ENCODE measurements at places on chromosomes 7 and 10. TPM values are rescaled to one million over a fixed set of nuclear protein-coding genes. Genes with fewer than 3 reads are reported as not detected.
A peak's percentile ranks its signal among the peaks of the same experiment; 100 is the strongest.

- no peak for DNase-seq
- no peaks in the 10 kb centered on the region for H3K4me1 ChIP-seq
- no peaks in the 10 kb centered on the region for H3K27me3 ChIP-seq
These were observed 90.6 kb downstream of the CYP51A1 start for GRCh38 chr7:92043637-92044036.

The ZDHHC4 gene
- total RNA-seq: 40.1 TPM

DNA sequence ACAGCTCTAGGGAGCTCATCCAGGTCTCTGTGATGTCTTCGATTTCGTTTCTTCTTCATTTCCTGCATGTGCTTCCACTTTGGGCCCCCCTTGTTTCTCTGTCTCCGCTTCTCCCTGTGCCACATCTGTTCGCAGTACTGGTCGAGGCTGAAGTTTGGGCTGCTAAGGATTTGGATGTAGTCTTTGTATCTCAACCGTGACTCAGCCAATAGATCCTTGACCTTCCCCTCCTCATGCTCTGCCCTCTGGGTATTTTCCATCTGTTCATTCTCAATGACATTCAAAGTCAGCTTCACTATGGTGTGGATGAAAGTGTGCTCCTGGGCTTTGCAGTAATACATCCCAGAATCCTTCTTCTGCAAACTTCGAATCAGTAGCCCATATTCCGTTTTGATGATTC lies 187.4 kb downstream of the SEMA3D start:
- no peaks in the 10 kb centered on the region for H3K36me3 ChIP-seq
- no peaks in the 10 kb centered on the region for H3K27me3 ChIP-seq
- H3K4me3 ChIP-seq: no peak overlapping the region

The TMEM196 gene
- not detected for total RNA-seq

DNA sequence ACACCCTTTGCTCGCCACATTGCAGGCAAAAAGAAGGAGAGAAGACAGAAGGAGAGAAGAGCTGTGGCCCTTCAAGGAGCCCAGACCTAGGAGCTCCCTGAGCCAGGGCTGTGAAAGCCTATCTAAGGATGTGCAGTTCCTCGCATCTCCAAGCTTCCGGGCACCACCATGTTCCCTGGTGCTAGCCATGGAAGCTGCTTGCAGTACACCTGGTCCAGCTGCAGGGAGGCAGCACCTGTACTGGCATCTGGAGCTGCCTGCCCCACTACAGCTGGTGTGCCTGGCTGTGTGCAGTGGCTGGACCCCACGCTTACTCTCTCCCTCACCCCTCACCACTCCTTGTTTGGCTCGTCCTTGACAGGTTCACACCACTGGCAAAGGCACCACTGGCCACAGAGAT lies 1111.8 kb upstream of the POT1 start:
- H3K4me1 ChIP-seq: no peaks in the 10 kb centered on the region
- no peaks in the 10 kb centered on the region for H3K36me3 ChIP-seq
- H3K27me3 ChIP-seq: no peaks in the 10 kb centered on the region
- no peak overlapping the region for H3K27ac ChIP-seq
- DNase-seq: no peak
- no peak overlapping the region for H3K4me3 ChIP-seq

DNA sequence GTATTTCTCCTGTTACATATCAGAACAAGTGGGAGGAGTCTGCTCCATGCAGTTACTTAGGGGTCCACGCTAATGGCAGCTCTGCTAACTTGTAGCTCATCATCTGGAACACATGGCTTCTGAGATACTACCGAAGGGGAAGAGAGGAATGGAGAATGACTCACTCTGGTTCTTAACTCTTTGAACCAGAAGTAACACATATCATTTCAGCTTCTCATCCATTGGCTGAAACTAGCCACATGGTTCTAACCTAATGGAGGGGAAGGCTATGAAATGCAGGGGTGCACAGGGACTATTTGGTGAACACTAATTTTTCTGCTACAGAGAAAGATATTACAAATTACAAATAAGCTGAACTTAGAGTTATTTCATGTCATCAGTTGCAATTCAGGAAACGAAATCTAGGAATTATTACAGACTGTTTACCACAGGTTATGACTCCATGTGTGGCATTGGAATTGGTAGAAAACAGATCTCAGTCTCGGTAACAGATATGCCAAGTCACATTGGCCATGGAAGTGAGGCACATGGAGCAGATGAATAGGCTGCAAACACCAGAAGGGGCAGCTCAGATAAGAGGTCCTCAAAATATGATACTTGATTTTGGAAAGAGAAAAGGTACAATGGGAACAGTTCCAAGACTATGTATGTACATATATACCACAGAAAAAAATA lies 9.4 kb upstream of the KAT6B start:
- no peaks in the 10 kb centered on the region for H3K27me3 ChIP-seq
- DNase-seq: no peak
- no peaks in the 10 kb centered on the region for H3K36me3 ChIP-seq
- no peaks in the 10 kb centered on the region for H3K4me1 ChIP-seq

GRCh38 chr10:62327885-62328284 lies 46.3 kb upstream of the ZNF365 start:
- H3K27ac ChIP-seq: no peak overlapping the region
- H3K4me1 ChIP-seq: no peaks in the 10 kb centered on the region
- DNase-seq: no peak
- H3K27me3 ChIP-seq: no peaks in the 10 kb centered on the region
- H3K4me3 ChIP-seq: no peak overlapping the region
- H3K36me3 ChIP-seq: no peaks in the 10 kb centered on the region

- no peaks in the 10 kb centered on the region for H3K27me3 ChIP-seq
- H3K4me3 ChIP-seq: no peak overlapping the region
- no peaks in the 10 kb centered on the region for H3K4me1 ChIP-seq
These were observed 90.1 kb upstream of the CYP26C1 start for GRCh38 chr10:92970301-92971070.

DNA sequence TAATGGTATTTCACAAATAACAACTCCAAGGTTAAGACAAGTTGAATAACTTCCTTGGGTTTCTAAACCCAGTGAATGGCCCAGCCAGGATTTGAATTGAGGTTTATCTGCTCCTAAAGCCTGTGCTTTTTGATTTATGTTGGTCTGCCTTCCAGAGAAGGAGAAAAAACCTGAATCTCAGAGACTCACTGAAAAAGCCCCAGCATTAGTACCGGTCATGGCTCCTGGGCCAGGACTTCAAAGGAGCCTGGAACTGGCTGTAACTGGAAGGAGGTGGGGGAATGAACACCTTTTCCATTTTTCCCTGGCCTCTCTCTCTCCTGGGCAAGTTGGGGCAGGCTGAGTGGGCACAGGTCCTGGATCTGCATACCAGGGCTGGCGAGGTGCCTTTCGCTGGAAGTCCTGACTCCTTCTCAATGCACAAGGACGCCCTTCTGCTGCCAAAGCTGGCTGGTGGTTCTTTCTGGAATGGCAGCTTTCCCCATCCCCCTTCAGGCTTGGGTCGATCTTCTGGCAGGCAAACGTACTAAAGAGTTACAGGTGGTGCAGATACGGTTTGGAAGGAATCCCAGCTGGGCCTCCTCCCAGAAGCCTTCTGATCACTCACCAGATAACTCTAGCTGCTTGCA lies 268.2 kb downstream of the PTEN start:
- H3K4me1 ChIP-seq: no peaks in the 10 kb centered on the region
- no peak for DNase-seq
- H3K4me3 ChIP-seq: no peak overlapping the region

GRCh38 chr10:97399843-97400545 lies 1.1 kb downstream of the RRP12 start:
- H3K4me1 ChIP-seq: peaks cover 6% of the 10 kb centered on the region
- H3K36me3 ChIP-seq: no peaks in the 10 kb centered on the region
- peak; percentile 71 for DNase-seq
- H3K27me3 ChIP-seq: no peaks in the 10 kb centered on the region
- peak overlapping the region; percentile 84 for H3K4me3 ChIP-seq

DNA sequence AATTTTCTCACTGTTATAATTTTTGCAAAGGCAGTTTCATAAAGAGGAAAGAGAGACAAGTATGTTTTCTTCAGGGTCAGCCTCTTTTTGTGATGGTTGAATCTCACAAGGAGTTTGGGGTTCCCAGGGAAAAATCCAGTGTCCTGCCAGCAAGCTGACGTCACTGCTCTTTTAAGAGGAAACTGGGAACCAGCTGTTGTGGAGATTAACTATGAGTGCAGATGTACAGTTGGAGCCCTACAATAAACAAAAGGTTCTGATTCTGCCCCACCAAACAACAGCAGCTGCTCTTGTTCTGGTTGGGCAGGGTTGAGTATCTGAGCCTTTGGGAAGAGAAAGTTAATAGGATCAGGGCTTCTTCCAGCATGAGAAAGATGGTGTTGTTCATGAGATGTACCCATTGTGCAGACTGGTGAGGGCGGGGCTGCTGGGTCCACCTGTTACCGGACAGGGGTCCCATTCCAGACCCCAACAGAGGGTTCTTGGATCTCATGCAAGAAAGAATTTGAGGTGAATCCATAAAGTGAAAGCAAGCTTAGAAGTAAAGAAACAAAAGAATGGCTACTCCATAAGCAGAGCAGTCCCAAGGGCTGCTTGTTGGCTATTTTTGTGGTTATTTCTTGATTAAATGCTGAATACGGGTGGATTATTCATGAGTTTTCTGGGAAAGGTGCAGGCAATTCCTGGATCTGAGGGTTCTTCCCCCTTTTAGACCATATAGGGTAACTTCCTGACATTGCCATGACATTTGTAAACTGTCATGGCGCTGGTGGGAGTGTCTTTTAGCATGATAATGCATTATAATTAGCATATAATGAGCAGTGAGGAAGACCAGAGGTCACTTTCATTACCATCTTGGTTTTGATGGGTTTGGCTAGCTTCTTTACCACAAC lies 12.5 kb downstream of the PRF1 start:
- H3K27ac ChIP-seq: no peak overlapping the region
- no peak overlapping the region for H3K4me3 ChIP-seq
- H3K36me3 ChIP-seq: no peaks in the 10 kb centered on the region
- H3K4me1 ChIP-seq: no peaks in the 10 kb centered on the region
- no peak for DNase-seq
- no peaks in the 10 kb centered on the region for H3K27me3 ChIP-seq

GRCh38 chr10:5447611-5448071 lies 35.3 kb downstream of the NET1 start:
- peaks cover 8% of the 10 kb centered on the region for H3K36me3 ChIP-seq
- no peaks in the 10 kb centered on the region for H3K27me3 ChIP-seq
- peaks cover 3% of the 10 kb centered on the region for H3K4me1 ChIP-seq
- DNase-seq: no peak
- peak overlapping the region; percentile 79 for H3K27ac ChIP-seq
- H3K4me3 ChIP-seq: peak overlapping the region; percentile 40

The AP4M1 gene
- 17.8 TPM for total RNA-seq

The TRIM50 gene
- total RNA-seq: not detected

- H3K4me1 ChIP-seq: no peaks in the 10 kb centered on the region
- no peak overlapping the region for H3K27ac ChIP-seq
- no peaks in the 10 kb centered on the region for H3K36me3 ChIP-seq
- H3K27me3 ChIP-seq: no peaks in the 10 kb centered on the region
- H3K4me3 ChIP-seq: no peak overlapping the region
These were observed 30.2 kb upstream of the C10orf53 start for GRCh38 chr10:49649294-49649693.

DNA sequence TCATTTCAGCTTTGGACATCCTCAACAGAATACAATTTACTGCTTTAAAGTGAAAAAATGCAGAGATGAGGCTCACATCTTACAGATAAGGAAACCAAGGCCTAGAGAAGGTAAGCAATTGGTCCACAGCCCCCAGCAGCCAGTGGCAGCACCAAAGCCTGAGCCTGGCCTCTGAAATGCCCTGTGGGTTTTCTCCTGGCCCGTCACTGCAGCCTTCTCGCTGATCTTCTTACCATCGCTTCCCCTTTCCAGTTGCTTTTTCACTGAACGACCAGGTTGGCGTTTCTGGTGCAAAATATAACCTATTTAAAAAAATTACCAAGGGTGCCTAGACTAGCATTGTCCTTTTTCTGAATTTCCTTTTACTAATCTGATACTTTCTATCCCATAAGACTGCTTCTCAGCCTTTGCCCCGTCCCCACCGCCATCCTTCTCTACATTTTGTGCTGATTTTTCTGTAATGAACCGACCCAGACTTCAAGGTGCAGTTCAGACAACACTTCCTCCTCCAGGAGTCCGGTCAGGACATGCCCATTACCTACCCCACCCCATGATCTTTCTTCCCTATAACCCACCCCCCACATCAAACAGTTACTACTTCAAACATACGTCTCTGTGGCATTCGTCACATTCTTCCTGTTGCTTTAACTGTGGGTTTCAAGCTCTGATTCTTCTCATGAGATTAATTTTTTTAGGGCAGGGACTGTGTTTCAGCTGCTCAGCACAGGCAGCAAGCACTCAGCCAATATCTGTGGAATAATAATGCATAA lies 289.4 kb downstream of the DNAJB6 start:
- H3K27ac ChIP-seq: no peak overlapping the region
- no peak for DNase-seq
- no peaks in the 10 kb centered on the region for H3K36me3 ChIP-seq
- no peaks in the 10 kb centered on the region for H3K27me3 ChIP-seq
- H3K4me1 ChIP-seq: no peaks in the 10 kb centered on the region
- H3K4me3 ChIP-seq: no peak overlapping the region

DNA sequence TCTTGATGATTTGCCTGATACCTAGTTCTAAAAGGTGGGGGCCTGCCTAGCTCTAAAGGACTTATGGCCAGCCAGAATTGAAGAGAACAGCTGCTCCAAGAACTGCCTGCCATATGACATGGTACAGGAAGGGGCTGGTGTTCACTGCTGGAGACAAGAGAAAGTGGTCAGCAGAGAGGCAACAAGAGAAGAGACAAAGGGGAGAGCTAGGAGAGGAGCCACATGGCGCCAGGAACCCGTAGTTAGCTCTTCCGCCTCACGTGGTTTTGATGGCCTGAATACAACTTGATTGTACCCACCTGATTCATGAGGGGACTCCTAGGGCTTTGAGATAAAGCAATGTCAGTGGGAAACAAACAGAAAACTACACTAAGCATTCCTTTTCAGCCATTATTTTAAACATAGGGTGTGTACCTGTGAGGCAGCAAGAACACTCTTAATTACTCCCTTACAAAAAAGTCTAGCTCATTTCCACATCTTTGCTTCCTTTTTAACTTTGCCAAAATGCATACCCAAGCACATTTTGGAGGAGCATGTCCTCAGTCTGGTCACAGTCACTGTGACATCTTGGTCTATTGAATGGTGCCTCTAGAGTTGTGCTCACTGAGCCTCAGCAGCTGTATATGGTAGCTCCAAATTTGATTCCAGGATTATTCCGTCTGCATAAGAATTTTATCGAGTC lies 71.6 kb downstream of the CCDC71L start:
- no peak for DNase-seq
- no peaks in the 10 kb centered on the region for H3K36me3 ChIP-seq
- H3K4me1 ChIP-seq: no peaks in the 10 kb centered on the region
- H3K27ac ChIP-seq: no peak overlapping the region
- H3K27me3 ChIP-seq: no peaks in the 10 kb centered on the region
- H3K4me3 ChIP-seq: no peak overlapping the region

- H3K27me3 ChIP-seq: no peaks in the 10 kb centered on the region
- H3K4me3 ChIP-seq: no peak overlapping the region
- no peaks in the 10 kb centered on the region for H3K36me3 ChIP-seq
- H3K27ac ChIP-seq: no peak overlapping the region
These were observed 26.7 kb downstream of the CPXM2 start for GRCh38 chr10:123864923-123865322.

Measured in colonic mucosa (tissue), 4 donors.